Stimulated activated CD4-positive, alpha-beta T cell treated with anti-CD3 and anti-CD28 coated beads, Interleukin-1b, Interleukin-23, amount 100 ng/mL, for 1 hour (primary cell): ENCODE measurements at places on chromosomes 12 and 14.
A peak's percentile ranks its signal among the peaks of the same experiment; 100 is the strongest.

GRCh38 chr12:68007466-68007865 is 18.2 kb downstream of the IFNG-AS1 start:
- DNase-seq = no peak

GRCh38 chr12:34394211-34395055 is 372.1 kb downstream of the ALG10 start:
- DNase-seq = no peak

DNA sequence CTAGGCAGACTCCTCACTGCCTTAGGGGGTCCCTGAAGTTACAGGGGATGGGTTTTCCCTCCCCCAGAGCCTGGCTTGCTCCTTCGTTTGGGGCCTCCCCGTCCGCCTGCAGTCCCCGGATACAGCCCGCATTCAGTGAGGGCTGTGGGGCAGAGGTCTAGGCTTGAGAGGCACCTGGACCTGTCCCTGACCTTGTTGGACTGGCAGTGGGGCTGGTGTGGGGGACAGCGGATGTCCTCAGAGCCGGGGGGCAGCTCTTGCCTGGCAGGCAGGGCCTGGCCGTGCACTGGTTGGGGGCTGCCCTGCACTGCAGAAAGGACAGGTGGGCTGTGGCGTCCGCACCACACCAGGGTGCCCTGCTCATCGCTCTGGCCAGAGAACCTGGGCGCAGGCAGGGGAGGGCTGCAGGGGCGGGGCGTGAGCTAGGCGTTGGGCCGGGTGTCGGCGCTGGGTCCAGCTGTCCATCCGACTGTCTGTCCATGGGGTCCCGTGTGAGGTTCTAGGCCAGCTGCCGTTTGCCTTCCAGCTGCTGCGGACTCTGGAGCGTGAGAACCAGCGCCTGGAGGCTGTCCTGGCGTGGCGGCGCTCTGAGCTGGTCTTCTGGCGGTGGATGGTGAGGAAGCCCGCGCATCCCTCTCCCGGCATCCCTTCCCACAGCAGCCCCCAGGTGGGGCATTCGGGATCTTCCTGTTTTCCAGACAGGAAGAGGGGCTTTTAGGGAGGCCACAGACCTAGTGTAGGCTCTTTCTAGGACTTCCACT is 6.0 kb downstream of the TEDC1 start:
- no peak for DNase-seq

DNA sequence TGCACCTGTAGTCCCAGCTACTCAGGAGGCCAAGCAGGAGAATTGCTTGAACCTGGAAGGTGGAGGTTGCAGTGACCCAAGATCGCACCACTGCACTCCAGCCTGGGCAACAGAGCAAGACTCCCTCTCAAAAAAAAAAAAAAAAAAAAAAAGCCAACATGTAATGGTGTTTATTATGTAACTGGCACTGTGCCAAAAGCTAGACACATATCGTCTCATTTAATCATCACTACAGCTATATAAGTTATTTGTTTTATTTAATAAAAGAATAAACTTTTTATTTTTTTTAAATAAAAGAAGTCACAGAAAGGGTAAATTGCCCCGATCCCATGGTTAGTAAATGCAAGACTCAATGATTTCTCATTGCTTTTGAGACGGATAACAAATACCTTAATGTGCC is 76.9 kb downstream of the PTCSC3 start:
- DNase-seq = no peak

DNA sequence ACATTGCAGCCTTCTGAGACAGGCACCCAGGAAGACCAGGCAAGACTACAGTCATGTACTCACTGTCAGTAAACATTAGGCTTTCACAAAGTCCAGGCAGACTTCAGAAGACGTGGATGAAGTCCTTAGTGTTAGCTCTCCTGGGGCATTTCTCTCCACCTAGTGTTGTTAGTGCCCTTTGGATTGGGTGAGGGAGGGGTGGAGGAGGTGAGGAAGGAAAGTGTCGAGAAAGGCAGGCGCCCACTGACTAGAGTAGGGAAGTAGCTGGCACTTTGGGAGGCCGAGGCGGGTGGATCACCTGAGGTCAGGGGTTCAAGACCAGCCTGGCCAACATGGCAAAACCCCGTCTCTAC is 20.2 kb downstream of the TMEM229B start:
- DNase-seq = no peak

DNA sequence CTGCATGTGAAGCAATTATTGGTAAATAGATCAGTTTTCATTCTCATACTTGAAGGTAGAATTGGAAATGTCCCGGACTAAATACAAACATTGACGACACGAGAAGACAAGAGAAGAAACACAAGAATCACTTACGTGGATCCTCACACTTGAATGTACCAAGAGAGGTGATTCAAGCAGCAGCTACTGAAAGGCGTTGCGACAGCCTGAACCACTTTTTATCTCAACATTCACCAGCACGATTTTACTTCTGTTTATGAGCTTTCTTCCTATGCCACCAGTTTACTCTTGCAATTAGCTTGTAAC is 3.6 kb upstream of the FZD10 start:
- DNase-seq = no peak

DNA sequence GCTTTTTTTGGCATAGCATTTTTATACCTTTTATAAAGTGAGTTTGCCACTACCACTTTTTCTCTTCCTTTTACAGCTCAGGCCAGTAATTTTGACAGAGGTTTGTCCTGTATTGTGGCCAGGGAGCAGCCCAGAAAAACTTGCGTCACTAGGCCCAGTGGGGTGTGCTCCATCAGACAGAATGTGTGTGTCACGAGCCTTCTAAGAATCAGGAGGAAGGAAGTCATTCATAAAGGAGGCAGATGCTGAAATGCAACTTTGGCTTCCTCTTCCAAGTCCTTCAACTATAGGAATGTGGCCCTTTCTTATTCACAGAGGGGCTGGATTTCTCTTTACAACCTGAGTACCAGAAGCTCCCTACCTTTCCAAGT is 10.1 kb upstream of the RAB35 start:
- DNase-seq = no peak

GRCh38 chr12:80714055-80714454 is 2.7 kb upstream of the MYF5 start:
- no peak for DNase-seq

GRCh38 chr14:50961605-50962221 is 17.4 kb upstream of the PYGL start:
- no peak for DNase-seq

DNA sequence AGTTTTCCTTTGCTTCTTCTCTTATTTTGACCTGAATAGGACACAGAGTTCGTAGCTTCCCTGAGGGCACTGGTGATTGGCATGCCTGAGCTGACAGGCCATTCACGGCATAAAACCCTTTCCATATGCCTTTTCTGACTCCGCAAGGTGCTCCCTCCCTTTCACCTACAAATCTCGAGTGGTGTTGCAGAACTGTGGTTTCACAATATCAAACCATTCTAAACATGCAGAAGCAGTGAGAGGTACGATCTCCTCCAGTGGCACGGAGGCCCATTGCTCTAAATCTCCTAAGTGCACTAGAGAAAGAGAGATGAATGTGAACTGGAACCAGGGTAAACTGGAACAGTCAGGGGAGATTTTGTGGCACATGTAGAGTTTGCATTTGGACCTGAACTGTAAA is 23.9 kb downstream of the CLSTN3 start:
- no peak for DNase-seq

DNA sequence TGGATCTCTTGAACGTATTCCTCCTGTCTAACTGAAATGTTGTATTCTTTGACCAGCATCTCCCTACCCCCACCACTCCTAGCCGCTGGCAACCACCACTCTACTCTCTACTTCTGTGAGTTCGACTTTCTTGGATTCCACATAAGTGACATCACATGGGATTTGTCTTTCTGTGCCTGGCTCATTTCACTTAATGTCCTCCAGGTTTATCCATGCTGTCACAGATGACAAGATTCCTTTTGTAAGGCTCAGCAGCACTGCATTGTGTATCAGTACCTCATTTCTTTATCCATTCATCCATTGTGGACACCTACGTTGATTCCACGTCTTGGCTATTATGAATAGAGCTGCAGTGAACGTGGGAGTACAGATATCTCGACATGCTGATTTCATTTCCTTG is 10.5 kb downstream of the PRKAB1 start:
- no peak for DNase-seq

GRCh38 chr12:3077572-3078081 is 448 bp downstream of the TSPAN9 start:
- DNase-seq = peak; percentile 2

- DNase-seq = no peak
Measured at GRCh38 chr12:130286041-130286440, 51.6 kb upstream of the PIWIL1 start.

DNA sequence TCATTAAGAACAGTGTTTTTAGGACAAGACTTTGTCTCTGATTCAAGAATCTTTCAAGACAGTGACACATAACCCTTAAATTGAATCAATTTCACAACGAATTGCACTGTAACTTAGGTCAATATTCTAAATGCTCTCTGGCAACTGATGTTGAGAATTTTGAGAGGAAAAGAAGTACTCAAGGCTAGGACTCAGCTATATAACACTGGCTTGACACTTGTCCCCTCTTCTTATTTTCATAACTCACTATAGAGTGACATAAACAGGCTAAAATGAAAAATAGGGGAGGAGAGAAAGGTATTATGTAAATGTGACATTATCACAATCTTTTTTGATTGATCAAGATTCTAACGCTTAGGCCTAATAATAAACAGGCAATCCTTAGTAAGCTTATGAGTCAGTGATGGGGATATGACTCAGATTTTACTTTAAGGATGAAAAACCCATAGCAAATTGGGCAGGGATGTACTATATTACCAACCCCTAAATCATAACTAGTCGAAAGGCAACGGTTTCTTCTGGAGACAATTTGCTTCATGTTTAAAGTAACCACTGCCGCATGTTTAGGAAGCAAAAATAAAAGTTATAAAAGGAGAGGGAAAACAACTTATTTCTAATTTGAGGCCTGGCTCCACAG is 10.9 kb downstream of the BTG1 start:
- no peak for DNase-seq

DNA sequence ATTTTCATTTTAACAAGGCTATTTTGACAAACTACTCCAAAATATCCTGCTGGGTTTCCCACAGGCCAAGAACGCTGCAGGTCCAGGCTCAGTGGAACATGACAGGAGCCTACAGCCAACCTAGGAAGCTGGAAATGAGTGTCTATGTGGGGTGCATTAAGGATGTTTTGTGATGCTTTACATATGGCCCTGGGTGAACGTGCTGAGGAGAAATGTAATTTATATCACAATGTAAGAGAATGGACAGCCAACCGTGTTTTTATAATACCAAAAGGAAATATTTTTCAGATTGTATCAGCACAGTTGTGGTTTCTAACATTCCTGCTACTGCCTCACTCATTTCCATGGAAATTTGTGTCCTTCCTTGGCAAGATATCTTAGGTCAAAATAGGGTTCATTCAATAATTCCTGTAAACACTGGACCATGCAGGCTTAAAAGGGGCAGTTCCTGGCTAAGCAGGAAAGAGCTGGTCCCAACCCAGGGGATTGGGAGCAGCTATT is 51.5 kb downstream of the ST8SIA1 start:
- no peak for DNase-seq

- no peak for DNase-seq
Measured at GRCh38 chr12:24705741-24706358, 243.1 kb downstream of the BCAT1 start.

GRCh38 chr12:90163975-90164374 is 455.3 kb upstream of the ATP2B1 start:
- no peak for DNase-seq

DNA sequence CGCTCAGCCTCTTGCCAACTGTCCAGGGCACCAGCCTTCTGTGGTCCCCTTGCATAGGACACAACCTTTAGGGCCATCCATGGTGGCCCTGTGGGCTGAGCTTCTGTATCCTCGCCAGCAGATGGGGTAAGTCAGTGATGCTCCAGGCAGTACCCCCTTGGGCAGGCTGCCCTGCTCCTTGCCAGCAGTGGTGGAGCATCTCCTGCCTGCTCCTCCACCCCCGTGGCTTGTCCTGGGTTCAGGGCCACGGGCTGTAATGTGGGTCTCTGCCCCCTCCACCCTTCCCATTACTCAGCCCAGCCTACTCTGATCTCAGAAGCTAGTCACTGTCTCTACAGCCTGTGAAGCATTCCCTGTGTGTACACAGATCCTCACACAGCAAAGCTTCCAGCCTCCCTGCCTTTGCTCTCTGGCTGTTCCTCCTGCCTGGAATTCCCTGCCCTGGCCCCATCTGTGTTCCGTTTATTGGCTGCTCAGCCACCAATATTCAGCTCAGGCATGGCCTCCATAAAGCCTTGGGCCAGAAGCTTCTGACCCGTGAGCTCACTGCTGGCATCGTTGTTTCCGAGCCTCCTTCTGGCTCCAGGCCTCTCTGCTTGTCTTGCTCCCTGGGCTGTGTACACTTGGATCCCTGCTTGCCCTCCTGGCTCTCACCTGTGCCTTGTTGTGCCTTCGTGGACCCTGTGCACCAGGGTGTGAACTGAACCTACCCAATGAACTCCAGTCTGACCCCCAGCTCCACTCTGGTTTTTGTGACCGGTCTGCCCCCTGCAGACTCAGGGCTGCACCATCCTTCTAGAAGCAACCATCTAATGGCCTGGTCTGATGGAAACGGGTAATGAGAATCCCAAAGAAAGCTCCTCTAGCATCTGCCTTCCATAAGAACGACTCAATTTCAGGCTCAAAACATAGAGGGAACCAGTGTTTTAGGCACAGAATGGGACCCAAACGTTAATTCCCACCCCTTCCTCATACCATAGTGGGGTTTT is 177.0 kb upstream of the PRMT8 start:
- DNase-seq = no peak

- no peak for DNase-seq
Measured at GRCh38 chr14:81427348-81428058, 27.4 kb upstream of the STON2 start.

DNA sequence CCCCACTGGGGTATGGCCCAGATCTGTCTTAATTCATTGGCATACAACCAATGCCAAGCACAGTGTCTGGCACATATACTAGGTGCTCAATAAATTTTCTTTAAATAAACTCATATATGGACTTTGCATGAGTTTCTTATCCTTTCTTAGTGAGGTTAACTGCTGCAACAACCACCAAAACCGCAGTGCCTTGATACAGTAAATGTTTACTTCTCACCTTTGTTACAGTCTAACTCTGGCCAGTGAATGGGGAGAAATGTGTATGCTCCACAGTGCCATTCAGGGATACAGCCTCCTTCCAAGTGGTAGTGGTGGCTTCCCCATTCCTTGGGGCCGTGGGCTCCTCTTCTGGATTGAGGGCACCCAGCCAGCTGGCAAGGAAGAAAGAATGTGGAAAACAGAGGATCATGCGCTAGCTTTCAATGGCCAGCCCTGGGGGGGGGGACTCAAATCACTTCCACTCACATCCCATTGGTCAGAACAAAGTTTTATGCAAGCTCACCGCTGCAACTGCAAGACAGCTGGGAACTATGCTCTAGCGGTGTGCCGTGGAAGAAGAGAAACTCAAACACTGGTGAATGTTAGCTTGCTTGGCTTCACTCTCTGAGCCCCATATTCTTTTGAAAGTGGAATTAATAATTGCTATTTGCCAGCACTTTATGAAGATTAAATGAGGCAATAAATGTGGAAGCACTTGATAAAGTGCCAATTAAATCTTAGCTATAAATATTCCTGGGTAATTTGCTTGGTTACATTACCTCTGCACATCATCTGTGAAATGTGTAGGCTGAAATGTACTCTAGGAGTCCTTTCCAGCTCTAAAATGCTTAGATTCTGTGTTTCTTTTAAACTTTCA is 51.0 kb upstream of the SOCS2 start:
- no peak for DNase-seq

- DNase-seq = no peak
Measured at GRCh38 chr12:67042697-67043131, 226.4 kb upstream of the CAND1 start.

- no peak for DNase-seq
Measured at GRCh38 chr12:87779858-87780498, 249.2 kb downstream of the C12orf50 start.
